ENCODE measurements at places on chromosomes 2 and 18. TPM values are rescaled to one million over a fixed set of nuclear protein-coding genes. Genes with fewer than 3 reads are reported as not detected.

Gene ERBB4
- total RNA-seq = not detected

GRCh38 chr2:207254591-207255464 lies 89.1 kb upstream of the KLF7 start:
- no peak for DNase-seq

Gene FKBP1B
- total RNA-seq = 2.3 TPM

Gene ABCG5
- not detected for total RNA-seq

- no peak for DNase-seq
Measured at GRCh38 chr2:54479424-54479823, 23.3 kb downstream of the SPTBN1 start.

- DNase-seq = no peak
Measured at GRCh38 chr2:73295751-73296400, 2.5 kb upstream of the EGR4 start.

DNA sequence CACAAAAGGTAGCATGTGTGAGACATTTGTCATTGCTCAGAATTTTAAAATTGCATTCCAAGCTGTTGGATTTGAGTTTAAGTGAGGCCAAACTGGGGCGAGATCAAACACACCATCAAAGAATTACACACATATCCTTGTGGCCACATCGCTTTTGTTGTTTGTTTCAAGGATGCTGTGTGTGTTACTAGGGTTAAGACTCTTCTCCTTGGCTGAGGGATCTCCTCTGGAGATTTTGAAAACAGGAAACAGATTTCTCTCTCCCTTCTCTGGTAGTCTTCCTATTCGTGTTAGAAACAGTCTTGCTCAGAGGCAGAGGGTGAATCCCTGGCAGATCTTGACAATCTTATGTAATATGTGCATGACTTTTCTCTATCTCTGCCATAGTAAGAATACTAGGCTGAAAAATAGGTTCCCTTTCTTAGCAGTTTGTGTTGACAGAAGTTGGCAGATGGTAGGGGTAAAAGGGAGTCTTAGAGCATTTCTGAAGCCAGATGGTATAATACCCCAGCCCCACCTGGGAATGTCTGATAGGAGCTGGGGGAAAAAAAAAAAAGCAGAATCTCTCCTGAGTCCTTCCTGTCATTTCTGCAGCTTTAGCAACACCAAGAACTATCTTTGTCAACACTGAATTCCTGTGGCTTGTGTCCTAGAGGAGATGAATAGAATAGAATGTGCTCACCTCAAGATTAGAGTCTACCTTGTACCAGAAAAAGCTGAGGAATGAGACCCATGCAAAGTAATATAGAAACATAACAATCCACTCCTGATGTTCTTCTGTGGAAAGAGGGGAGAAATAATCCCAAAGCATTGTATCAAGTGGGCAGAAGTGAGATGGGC lies 101.8 kb downstream of the XRCC5 start:
- no peak for DNase-seq

DNA sequence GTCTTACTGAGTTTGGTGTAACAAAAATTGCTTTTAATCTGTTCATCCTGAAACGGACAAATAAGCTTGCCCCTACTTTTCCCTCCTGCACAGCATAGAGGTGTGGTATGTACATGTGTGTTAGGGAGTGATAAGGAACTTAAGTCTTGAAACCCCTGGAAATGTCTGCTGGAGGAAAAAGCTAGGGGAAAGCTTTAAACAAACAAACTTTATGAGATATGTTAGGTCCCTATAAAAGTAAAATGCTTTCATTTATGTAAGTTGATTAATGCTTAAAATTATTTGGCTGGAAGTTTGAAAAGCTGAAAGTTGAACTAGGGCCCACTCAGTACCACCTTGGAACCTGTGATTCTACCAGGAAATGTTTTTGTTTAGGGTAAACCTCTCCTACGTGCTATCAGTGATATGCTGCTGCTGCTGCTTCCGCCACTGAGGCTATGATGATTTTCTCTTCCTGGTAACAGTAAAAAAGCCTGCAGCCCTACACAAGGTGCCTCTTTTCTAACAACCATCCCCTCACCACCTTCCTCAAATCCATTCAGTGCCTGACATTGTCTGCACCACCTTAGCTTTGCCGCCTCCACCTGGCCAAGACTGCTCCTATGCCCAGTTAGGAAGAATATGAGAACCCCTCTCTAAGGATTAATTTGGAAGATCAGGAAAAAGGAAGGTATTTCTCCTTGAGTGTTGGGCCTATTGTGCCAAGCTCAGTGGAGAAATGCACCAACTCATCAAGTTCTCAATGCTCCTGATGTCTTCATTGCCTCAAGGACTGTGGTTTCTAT lies 2.5 kb upstream of the YES1 start:
- no peak for DNase-seq

DNA sequence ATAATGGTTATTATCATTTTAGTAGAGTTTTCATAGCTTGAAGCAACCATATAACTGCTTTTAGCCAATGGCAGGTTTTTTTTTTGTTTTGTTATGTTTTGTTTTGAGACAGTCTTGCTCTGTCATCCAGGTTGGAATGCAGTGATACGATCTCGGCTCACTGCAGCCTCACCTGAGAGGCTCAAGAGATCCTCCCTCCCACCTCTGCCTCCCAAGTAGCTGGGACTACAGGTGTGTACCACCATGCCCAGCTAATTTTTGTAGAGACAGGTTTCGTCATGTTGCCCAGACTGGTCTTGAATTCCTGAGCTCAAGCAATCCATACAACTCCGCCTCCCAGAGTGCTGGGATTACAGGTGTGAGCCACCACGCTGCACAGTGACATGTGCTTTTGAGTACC lies 117.5 kb upstream of the GAREM1 start:
- DNase-seq = no peak
